ENCODE measurements at places on chromosomes 4 and X.
A peak's percentile ranks its signal among the peaks of the same experiment; 100 is the strongest.

GRCh38 chr4:139154538-139154937, 22.5 kb downstream of the ELF2 start:
- no peak for DNase-seq

DNA sequence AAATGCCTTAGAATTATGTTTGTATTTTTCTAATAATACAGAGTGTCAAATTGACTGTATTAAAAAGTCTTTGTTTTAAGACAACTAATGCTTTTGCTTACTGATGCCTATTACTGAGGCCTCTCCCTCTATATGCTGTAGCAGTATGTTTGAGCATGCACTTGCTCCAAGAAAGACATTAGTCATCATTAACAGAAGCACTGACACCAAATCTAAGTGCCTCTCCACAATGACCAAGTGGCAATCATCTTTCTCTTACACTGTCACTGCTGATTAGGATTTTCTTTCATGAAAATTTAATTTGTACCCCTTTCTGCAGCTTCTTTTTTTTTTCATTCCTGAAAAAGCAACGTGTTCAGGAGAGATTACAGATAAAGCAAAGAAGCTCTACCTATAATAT, 11.1 kb upstream of the MAB21L2 start:
- DNase-seq = no peak

GRCh38 chr4:114562176-114562904, 36.3 kb upstream of the UGT8 start:
- DNase-seq = peak; percentile 45

GRCh38 chr4:26871611-26872010, 11.0 kb downstream of the STIM2 start:
- DNase-seq = no peak

- DNase-seq = no peak
Measured at GRCh38 chr4:182822554-182822953, 94.6 kb downstream of the DCTD start.

GRCh38 chr4:186016796-186017195, 52.2 kb upstream of the TLR3 start:
- no peak for DNase-seq

GRCh38 chr4:55736605-55737183, 82.9 kb upstream of the EXOC1L start:
- no peak for DNase-seq

DNA sequence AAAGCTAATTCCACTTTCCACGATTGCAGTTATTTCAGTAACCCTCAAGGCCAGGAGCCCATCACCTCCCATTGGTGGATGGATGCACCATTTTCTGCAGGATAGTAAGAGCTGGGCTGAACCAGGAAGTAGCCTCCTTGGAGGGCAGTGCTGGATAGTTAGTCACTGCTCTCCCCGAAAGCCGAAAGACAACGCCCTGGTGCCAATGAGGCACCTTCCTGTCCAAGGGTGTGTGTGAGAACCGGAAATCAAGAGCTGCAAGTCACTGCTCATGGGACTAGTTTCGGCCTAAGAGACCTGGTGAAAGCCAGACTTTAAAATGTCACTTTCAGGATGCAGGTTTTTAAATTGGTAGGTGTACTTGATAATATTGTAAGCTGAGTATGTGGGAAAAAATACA, 203.8 kb upstream of the HS3ST1 start:
- DNase-seq = no peak

DNA sequence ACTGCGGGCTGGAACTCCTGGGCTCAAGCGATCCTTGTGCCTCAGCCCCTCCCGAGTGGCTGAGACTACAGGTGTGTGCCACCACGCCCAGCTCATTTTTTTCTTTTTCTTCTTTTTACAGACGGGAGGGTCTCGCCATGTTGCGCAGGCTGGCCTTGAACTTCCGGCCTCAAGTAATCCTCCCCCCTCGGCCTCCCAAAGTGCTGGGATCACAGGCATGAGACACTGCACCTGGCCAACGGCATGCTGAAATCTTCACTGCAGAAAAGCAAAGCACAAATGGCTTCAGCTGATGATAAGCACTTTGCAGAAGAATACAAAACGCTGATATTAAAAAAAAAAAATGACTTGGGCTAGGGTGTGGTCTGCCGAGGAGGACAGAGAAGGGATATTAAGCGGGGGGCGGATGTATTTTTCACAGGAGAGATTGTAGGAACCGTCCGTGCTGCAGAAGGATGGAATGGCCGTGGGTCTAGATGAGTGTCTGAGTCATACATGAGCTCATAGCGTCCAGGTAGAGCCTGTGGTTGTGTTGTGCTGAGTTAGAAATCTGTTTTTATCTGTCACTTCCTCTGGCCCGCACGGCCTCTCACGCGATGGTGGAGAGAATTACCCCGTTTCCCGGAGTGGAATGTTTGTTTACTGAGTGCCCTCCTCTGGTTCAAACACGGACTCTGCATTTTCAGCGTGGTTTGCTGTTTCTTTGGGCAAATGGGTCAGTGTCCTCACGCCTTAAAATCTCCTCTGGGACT, 8.5 kb upstream of the AKAP17A start:
- no peak for DNase-seq

GRCh38 chr4:8084712-8085490, 73.7 kb downstream of the ABLIM2 start:
- DNase-seq = no peak

DNA sequence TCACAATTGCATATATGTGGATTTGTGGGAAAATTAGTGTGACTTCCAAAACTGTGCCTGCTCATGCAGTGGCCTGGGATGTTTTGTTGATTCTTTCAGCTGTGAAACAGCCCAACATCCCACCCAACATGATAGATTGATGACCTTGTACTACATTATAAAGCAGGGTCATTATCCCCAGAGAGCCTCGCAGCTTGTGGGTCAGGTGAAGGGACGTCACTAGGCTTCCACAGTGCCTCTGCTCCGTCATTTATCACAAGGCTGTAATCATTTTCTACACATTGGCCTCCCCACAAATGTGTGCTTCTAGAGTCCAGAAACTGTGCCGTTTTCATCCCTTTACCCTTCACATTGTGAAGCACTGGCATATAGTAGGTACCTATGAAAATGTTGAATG, 31.6 kb downstream of the ALPK1 start:
- DNase-seq = no peak

DNA sequence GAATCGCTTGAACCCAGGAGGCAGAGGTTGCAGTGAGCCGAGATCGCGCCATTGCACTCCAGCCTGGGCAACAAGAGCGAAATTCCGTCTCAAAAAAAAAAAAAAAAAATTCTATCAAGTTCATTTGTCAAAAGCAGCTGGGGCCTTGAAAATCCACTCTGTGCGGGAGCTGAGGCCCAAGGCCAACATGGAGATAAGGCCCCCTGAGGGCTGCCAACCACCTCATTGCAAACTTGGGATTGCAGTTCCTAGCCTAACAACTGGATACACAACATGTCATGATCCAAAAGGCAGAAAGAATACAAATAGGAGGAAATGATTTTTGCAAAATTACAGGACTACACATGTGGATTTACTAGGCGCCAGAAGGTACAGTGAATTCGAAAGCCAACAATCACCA, 22.5 kb upstream of the PRDX4 start:
- DNase-seq = no peak

DNA sequence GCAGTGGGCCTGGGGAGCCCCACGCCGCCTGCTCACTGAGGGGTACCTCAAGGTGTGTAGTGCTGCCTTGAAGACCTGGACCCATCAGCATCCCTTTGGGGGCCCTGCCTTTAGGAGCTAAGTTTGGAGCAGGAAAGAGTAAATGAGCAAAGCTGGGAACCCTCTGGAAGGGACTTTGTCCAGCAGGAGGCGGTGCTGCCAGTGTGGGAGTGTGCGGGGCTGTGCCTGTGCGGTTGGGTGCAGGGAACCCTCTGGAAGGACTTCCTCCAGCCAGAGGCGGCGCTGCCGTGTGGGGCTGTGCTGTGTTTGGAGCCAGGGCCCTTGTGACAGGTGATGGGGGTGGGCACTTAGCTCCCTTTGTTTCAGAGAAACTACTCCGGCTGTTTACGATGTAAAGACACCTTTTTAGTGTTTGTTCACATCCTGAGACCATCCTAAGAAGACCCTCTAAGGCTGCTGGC, 25.8 kb downstream of the RGS12 start:
- DNase-seq = peak; percentile 60

DNA sequence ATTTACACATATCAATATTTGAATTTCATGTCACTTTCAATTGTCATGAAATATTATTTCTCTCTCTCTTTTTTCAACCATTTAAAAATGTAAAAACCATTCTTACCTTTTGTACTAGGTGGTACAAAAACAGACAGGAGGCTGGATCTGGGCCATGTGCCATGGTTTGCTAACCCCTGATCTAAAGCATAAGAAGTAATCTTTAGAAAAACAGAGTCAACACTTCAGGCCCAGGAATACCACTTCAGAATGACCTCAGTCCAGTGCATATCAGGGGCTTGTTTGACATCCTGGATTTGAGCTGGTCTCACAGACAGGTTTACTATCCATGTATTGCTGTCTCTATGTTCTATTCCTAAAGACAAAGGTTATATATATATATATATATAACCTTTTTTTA, 102.5 kb downstream of the DCHS2 start:
- no peak for DNase-seq

DNA sequence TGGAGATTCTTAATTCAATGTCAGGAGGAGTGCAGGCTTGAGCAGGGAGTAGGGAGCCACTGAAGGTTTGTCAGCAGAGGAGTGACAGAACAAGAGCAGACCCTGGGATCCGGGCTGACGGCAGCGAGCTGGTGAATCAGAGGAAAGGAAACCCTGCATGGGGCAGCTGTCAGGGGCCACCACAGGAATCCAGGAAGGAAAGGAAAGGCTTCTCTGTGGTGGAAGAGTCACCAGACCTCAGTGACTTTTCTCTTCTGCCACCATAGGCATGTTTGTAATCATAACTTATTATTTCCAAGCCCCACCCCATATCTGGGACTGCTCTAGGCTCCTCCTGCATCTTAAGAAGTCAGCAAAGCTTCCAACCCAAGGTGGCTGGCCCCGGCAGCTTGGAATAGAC, 150.9 kb downstream of the BCOR start:
- DNase-seq = no peak

DNA sequence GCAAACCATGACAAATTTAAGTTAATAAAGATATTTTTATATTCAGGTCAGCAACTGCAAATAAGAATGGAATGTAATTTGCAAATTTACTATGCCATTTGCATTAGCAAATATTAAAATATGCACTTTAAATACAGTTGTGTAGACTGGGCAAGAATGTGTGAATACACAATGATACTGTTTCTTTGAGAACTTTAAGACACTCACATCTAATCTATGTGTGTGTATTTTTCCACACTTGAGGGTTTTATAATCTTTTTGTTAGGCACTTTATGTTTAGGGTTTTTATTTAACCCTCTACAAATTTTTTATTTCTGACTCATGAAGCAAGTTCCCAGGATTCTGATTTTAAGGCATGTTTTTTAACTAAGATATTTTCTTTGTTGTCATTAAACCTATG, 23.9 kb upstream of the NDNF start:
- no peak for DNase-seq

- no peak for DNase-seq
Measured at GRCh38 chr4:108043526-108043925, 53.8 kb downstream of the HADH start.

- DNase-seq = no peak
Measured at GRCh38 chr4:110310795-110311194, 112.4 kb upstream of the ELOVL6 start.

DNA sequence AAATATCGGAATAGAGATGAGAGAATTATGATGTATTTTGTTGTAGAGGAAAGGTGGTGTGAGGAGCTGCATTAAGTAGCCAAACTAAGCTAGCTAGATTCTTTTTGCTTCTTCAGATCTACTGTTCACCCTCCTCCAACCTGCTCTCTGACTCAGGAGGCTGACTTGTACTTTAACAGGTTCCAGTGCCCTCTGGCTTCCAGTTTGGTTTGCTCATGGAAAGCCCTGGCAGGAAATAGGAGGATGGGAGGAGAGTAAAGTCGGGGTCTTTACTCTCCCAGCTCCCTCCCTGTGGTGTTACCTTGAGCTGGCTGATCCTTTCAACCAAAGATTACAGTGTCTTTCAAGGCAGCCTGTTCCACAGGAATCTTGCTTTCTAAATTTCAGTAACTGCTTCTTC, 277.0 kb upstream of the EDA2R start:
- DNase-seq = no peak

DNA sequence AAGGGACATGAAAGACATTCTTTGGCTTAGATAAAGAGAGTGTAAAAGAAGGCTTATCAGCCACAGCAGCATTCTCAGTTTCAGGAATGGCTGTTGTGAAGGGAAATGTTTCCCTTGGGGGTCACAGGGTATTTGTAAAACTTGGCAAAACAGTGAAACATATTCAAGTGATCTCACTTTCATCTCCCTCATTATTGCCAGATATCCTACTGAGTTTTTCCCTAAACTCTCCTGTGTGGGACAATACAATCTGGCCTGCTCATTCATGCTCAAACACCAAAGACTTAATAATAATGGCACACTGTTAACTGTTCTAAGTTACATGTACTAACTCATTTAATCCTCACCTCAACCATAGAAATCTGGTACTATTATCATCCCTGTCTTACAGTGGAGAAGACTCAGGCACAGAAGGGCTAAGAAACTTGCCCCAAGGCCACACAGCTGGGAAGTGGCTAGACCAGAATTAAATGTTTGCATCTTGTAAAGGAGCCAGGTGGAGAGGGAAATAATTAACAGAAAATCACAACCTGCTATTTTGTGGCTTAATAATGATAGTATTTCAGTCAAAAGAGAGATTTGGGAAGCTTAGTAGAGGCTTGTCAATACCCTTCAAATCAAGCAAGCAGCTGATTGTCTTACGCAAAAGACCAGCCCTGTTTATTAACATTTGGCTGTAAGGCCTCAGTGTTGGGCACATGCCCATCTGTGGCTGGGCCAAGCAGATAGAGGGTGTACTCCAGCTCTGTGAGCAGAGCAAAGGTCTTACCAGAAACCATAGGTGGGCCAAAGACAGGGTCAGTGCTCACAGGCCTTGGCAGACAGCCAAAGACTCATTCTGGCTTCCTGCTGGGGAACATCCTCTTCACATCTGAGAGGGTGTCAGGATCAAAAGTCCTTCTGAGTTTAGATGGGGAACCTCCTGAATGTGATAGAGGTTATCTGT, 17.3 kb downstream of the SMPX start:
- no peak for DNase-seq

- no peak for DNase-seq
Measured at GRCh38 chrX:6223516-6223915, 5.2 kb downstream of the NLGN4X start.
